ENCODE measurements at places on chromosomes 1 and 21.

GRCh38 chr21:41227357-41228005 is 59.5 kb downstream of the BACE2 start:
- DNase-seq = no peak

- DNase-seq = no peak
Observed at GRCh38 chr1:92376345-92376744, 77.5 kb downstream of the RPAP2 start.

DNA sequence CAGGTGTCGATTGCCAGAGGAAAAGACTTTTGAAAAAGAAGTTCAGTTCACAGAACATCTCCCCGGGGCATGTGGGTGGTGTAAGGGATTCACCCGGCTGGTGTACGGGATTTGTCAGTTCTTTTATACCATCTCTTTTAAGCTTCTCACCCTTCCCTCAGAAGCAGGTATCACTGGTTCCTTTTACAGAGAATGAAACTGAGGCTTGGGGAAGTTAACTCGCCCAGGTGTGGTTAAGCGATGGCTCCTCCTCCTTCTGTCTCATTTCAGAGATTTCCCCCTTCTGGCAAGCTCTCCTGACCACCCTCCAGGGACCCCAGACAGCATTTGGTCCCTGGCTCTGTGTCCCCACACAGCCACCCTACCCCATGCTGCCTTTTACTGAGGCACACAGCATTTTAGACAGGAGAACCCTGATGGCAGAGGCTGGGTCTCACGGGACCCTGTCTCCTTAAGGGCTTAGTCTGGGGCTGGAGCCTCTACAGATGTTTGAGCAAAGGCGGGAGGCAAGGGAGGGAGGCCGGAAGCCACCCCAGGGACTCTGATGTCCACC is 2.8 kb upstream of the ECE1 start:
- DNase-seq = no peak

GRCh38 chr1:172513479-172513878 is 19.5 kb upstream of the SUCO start:
- no peak for DNase-seq

DNA sequence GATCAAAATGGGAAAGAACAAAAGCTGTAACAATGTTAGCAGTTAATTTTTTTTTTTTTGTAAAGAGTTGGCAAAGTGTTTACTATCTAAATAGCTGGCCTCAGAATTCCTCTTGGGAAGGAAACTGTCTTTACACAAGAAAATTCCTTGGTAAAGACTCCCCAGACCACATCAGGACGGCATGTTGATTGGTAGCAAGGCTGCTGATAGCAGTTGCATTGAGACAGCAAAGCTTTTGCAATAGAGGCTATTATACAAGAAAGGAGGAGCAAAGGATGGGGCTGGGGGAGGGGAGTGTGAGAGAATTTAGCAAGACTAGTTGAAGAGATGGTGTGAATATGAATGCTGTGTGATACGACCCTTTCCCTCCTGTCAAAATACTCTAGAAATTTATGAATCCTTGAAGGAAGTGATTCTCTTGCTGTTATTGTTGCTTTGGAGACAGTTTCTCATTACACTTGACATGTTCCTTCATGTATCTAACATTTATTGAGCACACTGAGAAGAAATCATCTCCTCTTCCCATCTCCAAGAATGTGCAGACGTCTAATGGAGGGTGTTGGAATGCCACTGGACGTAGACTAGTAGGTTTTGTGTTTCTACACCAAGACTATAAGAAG is 355.6 kb downstream of the SIPA1L2 start:
- DNase-seq = no peak

Measured in astrocyte of the spinal cord (primary cell).